ENCODE measurements at places on chromosomes 11 and 22. TPM values are rescaled to one million over a fixed set of nuclear protein-coding genes. Genes with fewer than 3 reads are reported as not detected.

The CYP2D6 gene
- total RNA-seq: 2.8 TPM

DNA sequence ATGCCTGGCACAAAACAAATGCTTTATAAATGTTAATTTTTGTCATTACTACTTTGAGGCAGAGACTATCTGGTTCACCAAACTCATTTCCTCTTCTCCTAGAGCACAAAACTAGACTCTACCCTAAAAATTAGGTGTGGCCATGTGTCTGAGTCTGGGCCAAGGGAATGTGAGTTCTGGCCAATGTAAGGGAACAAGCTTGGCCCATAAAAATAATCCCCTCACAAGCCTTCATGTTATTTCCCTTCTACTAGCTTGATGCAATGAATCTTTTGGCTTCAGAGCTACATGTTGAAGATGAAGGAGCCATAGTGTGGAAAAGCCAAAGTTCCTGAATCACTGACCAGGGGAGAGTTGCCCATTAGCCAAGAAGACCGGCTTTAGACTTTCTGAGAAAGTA, 406.5 kb upstream of the CCDC90B start:
- no peak for DNase-seq

DNA sequence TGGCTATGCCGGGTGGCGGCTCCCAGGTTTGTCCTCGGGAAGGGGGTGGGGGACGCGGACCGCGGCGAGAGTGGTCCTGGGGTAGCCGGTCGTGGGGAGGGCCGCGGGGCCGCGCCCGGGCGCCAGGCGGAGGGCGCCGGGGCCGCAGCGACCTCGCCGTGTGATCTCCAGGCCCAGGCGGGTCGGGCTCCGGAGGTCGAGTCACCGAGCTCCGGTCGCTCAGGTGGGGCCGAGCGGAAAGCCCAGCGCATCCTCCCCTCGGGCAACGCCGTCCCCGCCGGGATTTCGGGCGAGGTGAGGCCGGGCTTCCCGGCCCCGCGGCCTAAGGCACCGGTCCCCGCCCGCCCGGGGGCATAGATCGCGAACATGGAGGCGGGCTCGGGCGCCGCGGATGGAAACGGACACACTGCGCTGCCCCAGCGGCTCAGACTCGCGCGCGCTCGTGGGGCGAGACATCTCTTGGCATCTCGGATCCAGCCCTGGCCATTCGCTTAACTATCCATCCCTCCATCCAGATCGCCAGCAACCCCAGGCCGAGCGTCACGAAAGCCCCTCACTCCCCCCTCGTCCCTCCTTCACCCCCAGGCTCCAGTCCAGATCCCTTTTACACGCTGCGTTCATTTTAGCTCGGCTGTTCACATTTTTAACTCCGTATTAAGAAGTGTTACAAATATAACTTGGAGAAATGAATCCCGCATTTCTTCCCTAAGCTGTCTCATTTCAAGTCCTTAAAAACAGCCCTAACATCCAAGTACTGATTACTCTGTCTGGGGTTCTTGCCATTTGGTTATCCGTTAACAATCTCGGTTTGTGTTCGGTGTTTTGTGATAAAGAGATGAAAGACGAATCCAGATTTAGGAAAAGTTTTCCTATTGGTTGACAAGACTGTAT, 460 bp downstream of the ZC3H12C start:
- no peak for DNase-seq

GRCh38 chr11:103800406-103801114, 235.9 kb upstream of the DDI1 start:
- no peak for DNase-seq

GRCh38 chr11:1564535-1565172, 7.4 kb downstream of the DUSP8 start:
- DNase-seq: no peak
